ENCODE measurements at places on chromosomes 1 and 21.

- peaks cover 14% of the 10 kb centered on the region for H3K4me1 ChIP-seq
- H3K36me3 ChIP-seq: peaks cover 20% of the 10 kb centered on the region
- no peaks in the 10 kb centered on the region for H3K27me3 ChIP-seq
- H3K4me3 ChIP-seq: peak overlapping the region; percentile 55
- peak overlapping the region; percentile 64 for H3K27ac ChIP-seq
These were observed 2.5 kb upstream of the ATF6 start for GRCh38 chr1:161763522-161764098.

GRCh38 chr1:55888685-55889317, 673.6 kb upstream of the USP24 start:
- H3K27ac ChIP-seq: no peak overlapping the region
- no peaks in the 10 kb centered on the region for H3K4me1 ChIP-seq
- ATAC-seq: no peak
- peaks cover 10% of the 10 kb centered on the region for H3K27me3 ChIP-seq
- no peak overlapping the region for H3K4me3 ChIP-seq
- no peaks in the 10 kb centered on the region for H3K36me3 ChIP-seq

DNA sequence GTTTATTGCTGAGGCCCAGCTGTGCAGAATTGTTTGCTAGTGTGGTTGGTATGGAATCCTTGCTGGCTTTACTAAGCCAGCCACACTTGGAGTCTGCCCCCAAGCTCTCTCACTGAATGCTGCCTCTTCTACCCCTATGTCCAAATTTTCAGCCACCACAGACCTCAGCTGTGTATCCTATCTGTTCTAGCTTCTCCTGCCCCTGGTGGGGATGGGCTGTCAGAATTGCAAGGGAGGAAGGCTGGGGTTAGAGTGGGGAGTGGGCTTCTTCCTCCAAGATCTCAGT, 4.4 kb downstream of the NHLH1 start:
- no peak overlapping the region for H3K4me3 ChIP-seq
- H3K36me3 ChIP-seq: no peaks in the 10 kb centered on the region
- H3K4me1 ChIP-seq: peaks cover 5% of the 10 kb centered on the region
- no peaks in the 10 kb centered on the region for H3K27me3 ChIP-seq
- ATAC-seq: no peak
- H3K27ac ChIP-seq: no peak overlapping the region

GRCh38 chr1:115912116-115912515, 64.2 kb upstream of the SLC22A15 start:
- no peak overlapping the region for H3K4me3 ChIP-seq
- ATAC-seq: no peak
- H3K36me3 ChIP-seq: no peaks in the 10 kb centered on the region
- no peaks in the 10 kb centered on the region for H3K4me1 ChIP-seq
- peaks cover 21% of the 10 kb centered on the region for H3K27me3 ChIP-seq

DNA sequence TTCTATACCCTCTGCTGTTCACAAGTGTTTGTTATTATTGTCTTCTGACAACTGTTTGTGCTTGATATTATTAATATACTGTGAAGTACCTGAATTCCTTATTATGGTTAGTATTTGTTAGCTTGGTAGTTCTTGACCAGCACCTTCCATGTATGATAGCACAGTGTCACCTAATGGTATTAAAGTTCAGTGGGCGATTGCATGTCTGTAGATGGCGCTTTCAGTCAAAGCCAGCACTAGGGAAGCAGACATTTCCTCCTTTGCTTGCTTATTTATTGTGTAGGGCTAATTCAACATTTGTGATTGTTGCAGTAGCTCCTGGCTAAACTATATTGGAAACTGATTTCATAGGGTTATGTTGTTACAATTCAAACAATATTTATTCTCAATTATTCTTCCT, 218.0 kb downstream of the ZP4 start:
- no peaks in the 10 kb centered on the region for H3K4me1 ChIP-seq
- H3K36me3 ChIP-seq: no peaks in the 10 kb centered on the region
- ATAC-seq: no peak

Data from activated T-helper 17 cell treated with anti-CD3 and anti-CD28 coated beads, Interleukin-2, amount 50 U/mL, for 72 hours (primary cell).